ENCODE measurements at places on chromosomes 11 and 22. TPM values are rescaled to one million over a fixed set of nuclear protein-coding genes. Genes with fewer than 3 reads are reported as not detected.

Gene FZD4
- 0.13 TPM for total RNA-seq

Gene SERPIND1
- total RNA-seq = 0.38 TPM

Gene MOGAT2
- total RNA-seq = 0.44 TPM

Gene SCN3B
- not detected for total RNA-seq

Gene SYT13
- not detected for total RNA-seq

Gene OR4A47
- not detected for total RNA-seq

Gene C11orf42
- not detected for total RNA-seq

Gene PKP3
- total RNA-seq = 0.37 TPM

Gene CHST1
- not detected for total RNA-seq

Gene GUCY1A2
- 0.05 TPM for total RNA-seq

Gene OR10A2
- total RNA-seq = not detected

Gene PNPLA5
- total RNA-seq = not detected

Gene RAB39A
- 6.8 TPM for total RNA-seq

Gene TRIM6
- total RNA-seq = 4.4 TPM

Gene TUB
- total RNA-seq = not detected

Gene OR52I1
- not detected for total RNA-seq

Gene IGF2
- 0.35 TPM for total RNA-seq

Gene MRGPRE
- total RNA-seq = not detected

All from GM12878 (cell line).